ENCODE measurements at places on chromosomes 1 and 21. TPM values are rescaled to one million over a fixed set of nuclear protein-coding genes. Genes with fewer than 3 reads are reported as not detected.

GJC2 gene
- 0.05 TPM for polyA plus RNA-seq

GBP2 gene
- polyA plus RNA-seq, result 313 TPM

RAD54L gene
- polyA plus RNA-seq, result 1.9 TPM

PROX1 gene
- 6.8 TPM for polyA plus RNA-seq

ADAM15 gene
- 16.1 TPM for polyA plus RNA-seq

PROK1 gene
- polyA plus RNA-seq, result 6.2 TPM

CLCA4 gene
- not detected for polyA plus RNA-seq

CALML6 gene
- 4.7 TPM for polyA plus RNA-seq

RHD gene
- not detected for polyA plus RNA-seq

FAM163A gene
- polyA plus RNA-seq, result 1.2 TPM

PGLYRP4 gene
- not detected for polyA plus RNA-seq

NBL1 gene
- polyA plus RNA-seq, result 42.7 TPM

CYP2J2 gene
- 0.32 TPM for polyA plus RNA-seq

TMEM125 gene
- 0.72 TPM for polyA plus RNA-seq

EFNA3 gene
- polyA plus RNA-seq, result 4.0 TPM

COL24A1 gene
- polyA plus RNA-seq, result 0.02 TPM

PPP2R5A gene
- polyA plus RNA-seq, result 14.5 TPM

ASH1L gene
- 9.2 TPM for polyA plus RNA-seq

LCE3E gene
- not detected for polyA plus RNA-seq

CRNN gene
- not detected for polyA plus RNA-seq

ERG gene
- polyA plus RNA-seq, result 8.5 TPM

LRRC7 gene
- polyA plus RNA-seq, result 0.05 TPM

DYNLT5 gene
- polyA plus RNA-seq, result 0.33 TPM

GRIK1 gene
- 4.6 TPM for polyA plus RNA-seq

RGS8 gene
- polyA plus RNA-seq, result 0.72 TPM

ETV3 gene
- polyA plus RNA-seq, result 8.5 TPM

CD48 gene
- polyA plus RNA-seq, result 9.0 TPM

LCE1E gene
- polyA plus RNA-seq, result not detected

RGS1 gene
- 5.2 TPM for polyA plus RNA-seq
